ENCODE measurements at places on chromosomes 7 and 10.
A peak's percentile ranks its signal among the peaks of the same experiment; 100 is the strongest.

DNA sequence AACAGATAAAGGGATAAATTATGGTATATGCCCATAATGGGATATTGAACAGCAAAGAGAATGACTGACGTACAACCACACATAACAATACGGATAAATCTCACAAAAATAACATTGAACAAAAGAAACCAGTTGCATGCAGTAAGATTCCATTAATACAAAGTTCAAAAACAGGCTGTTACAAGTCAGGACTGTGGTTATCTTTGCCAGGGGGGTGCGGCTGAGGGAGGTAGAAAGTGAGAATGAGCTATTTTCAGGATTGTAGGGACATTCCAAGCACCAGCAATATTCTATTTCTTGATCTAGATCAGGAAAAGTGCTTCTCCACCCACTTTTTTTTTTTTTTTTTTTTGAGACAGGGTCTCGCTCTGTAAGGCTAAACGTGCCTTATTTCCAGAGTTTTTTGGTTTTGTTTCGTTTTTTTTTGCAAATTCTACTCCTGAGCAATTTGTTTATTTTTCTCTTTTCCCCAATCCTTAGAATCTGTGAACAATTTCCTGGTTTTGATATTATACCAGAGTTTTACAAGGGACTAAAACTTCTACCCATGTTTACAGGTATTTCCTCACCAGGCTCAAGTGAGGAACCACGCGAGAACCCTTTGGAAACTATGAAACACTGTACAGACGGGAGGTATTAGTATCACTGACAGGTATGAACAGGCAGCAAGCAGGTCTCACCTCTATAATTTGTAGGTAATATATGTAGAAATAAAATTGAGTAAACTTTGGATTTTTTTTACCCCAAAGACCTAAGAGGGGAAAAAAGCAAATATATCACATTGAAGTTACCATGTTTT, 9.9 kb downstream of the SMURF1 start:
- no peak for DNase-seq

DNA sequence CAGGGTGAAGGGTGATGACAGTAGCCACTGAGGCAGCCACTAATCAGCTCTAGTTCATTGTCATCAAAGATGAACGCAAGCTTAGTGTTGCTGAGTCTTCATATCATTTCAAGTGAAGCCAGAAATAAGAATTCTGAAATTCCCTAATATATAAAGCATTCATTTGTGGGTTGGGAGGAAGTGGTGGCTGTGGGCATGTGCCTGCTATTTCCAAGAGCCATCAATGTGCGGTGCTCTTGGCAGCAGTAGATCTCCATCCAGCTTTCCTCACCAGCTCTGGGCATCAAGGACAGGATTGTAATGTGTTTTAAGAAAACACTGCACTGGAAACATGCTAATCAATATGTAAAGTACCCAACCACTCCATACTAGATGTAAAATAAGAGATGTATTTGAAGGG, 202.5 kb upstream of the AHR start:
- no peak for DNase-seq

- DNase-seq: peak; percentile 57
Observed at GRCh38 chr7:7761974-7762779, 43.8 kb upstream of the RPA3 start.

- no peak for DNase-seq
Observed at GRCh38 chr7:105828141-105828540, 48.3 kb downstream of the ATXN7L1 start.

GRCh38 chr10:73655990-73656298, at the start of gene SYNPO2L:
SYNPO2L (minus strand) TSS chr10:73656029; CDS start chr10:73655922, 107 bp downstream.
- DNase-seq: no peak

- DNase-seq: no peak
Observed at GRCh38 chr7:116232920-116233319, 22.6 kb downstream of the TES start.

GRCh38 chr7:50678586-50678985, 104.1 kb downstream of the GRB10 start:
- no peak for DNase-seq

DNA sequence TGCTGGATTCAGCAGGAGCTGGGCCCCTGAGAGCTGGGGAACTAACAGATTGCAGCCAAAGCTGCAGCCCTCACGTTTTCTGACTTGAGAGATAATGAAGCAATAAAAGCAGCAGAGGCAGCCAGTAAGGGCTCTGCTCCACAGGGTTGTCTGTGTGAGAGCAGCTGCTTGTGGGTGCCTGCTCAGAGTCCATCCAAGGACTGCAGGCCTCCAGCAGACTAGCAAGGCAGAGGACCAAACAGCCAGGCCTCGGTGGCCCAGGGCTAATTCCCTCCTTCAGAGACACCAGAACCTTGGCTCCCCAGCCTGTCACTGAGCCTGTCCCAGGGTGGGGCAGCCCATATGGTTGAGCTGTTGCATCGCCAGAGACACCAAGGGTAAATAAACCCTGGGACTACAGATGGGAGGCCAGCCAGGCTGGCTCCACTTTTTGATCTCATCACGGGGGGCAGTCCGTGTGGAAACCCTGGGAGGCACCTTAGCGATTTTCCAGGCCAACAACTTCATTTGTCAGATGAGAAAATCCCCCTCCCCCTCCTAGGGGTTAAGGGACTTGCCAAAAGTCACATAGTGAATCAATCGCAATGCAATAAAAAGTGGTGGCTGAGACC, 229.2 kb downstream of the WDR11 start:
- no peak for DNase-seq

DNA sequence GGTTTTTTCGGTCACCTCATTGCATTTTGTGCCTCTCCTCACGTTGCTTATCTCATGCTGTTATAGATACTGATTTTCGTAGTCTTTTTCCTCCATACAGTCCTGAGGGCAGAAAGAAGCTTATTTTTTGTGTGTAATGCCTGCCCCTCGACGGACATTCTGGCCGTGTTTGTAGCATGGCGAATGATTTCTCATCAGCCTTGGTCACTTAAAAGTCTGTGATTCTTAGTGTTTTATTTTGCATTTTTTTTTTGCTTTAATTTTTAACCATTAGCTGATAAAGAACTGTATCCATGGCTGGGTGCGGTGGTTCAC, 469 bp upstream of the NOC3L start:
- DNase-seq: no peak

GRCh38 chr10:21511095-21511570, 14.3 kb downstream of the SKIDA1 start:
- DNase-seq: no peak

GRCh38 chr7:27608776-27609495, 53.7 kb downstream of the HIBADH start:
- DNase-seq: no peak
